ENCODE measurements at places on chromosomes 6 and 20. TPM values are rescaled to one million over a fixed set of nuclear protein-coding genes. Genes with fewer than 3 reads are reported as not detected.

- peaks cover 5% of the 10 kb centered on the region for H3K27me3 ChIP-seq
- no peaks in the 10 kb centered on the region for H3K4me1 ChIP-seq
- no peak overlapping the region for H3K27ac ChIP-seq
- DNase-seq: no peak
- H3K36me3 ChIP-seq: no peaks in the 10 kb centered on the region
Observed at GRCh38 chr6:53139841-53140413, 8.7 kb downstream of the GCM1 start.

DNA sequence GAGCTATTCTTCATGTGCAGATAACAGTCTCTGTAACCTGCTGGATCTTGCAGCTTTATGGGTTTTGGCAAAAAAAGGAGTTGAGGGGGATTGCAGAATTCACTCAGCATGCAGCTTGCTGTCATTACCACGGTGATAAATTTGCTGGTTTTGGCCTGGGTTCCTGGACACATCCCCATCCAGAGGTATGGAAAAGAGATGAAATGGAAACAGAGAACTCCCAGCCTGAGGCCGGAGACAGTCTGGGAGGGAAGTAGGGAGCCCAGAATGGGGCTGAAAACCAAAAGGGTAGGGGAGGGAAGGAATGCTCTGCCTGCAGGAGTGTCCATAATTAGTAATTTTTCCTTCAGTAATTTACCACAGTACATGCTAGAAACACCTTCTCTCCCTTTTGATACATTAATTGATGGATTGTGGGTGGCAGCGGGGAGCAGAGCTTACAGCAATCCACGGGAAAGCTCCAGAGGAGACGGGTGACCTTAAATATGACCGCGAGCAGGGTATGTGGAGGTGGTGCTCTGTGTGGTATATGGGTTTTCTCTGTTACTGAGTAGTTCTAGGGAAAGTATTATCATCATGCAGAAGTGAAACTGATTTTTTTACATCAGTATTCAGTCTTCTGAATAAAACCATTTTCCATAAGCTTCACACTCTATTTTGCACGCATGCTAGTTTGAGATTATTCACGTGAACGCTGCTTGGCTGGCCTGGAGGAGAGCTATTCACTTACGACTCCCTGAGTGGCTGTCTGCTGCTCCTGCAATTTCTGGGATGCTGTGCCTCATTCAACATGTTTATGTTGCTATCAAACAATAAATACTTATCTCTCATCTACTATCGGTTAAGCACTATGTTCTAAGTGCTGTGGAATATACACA lies 66.3 kb upstream of the KCNK16 start:
- H3K36me3 ChIP-seq: no peaks in the 10 kb centered on the region
- no peaks in the 10 kb centered on the region for H3K27me3 ChIP-seq
- no peak for DNase-seq
- H3K4me1 ChIP-seq: no peaks in the 10 kb centered on the region
- H3K27ac ChIP-seq: no peak overlapping the region

DNA sequence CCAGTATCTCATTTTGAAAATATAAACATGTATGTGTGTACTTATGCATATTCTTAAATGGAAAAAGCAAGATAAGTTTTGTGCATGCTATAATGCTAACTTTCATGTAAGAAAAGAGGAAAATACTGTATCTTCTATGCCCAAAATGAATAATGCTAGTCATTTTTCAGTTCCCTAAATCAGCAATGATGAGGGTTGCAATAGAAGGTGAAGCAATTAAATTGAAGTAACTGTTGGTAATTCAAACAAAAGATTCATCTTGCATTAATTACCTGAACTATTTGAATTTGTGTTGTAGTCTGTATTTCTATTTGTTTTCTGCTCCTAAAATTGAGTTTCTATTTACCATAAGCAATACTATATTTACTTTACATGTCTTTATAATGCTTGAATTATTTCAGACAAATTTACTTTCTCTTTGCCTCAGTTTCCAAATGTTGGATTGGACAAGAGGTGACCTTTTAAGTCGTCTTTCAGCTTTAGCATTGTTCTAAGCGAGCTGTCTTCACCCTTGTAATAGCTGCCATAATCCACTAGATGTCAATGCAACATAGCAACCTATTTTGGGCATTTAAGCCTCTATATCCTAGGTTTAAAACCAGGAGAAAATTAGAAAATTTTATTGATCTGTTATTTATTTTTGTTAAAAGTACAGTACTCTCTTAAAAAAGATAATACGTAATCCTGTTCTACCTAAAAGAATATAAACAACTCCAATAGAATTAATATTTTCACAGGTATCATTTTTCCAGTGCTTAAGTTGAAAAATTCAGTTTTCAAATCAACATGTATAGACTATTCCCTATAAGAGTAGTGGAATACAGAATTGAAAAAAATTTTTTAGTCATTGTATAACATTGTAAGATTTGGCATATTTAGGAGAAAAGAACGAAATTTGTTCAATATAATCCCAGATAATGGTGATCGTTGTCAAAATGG lies 52.3 kb upstream of the IFNGR1 start:
- H3K27me3 ChIP-seq: no peaks in the 10 kb centered on the region
- H3K36me3 ChIP-seq: no peaks in the 10 kb centered on the region
- H3K4me3 ChIP-seq: no peak overlapping the region
- no peak overlapping the region for H3K27ac ChIP-seq

- no peak overlapping the region for H3K4me3 ChIP-seq
- no peaks in the 10 kb centered on the region for H3K27me3 ChIP-seq
- H3K36me3 ChIP-seq: no peaks in the 10 kb centered on the region
Observed at GRCh38 chr6:56345376-56345995, 98.1 kb upstream of the COL21A1 start.

GRCh38 chr6:27547157-27548075 lies 74.5 kb upstream of the ZNF184 start:
- H3K4me1 ChIP-seq: no peaks in the 10 kb centered on the region
- H3K27me3 ChIP-seq: no peaks in the 10 kb centered on the region
- H3K27ac ChIP-seq: no peak overlapping the region
- DNase-seq: no peak
- peak overlapping the region; percentile 4 for H3K4me3 ChIP-seq

GRCh38 chr6:54445207-54445606 lies 137.0 kb downstream of the TINAG start:
- H3K4me1 ChIP-seq: no peaks in the 10 kb centered on the region
- H3K4me3 ChIP-seq: no peak overlapping the region
- H3K27ac ChIP-seq: no peak overlapping the region

- H3K4me1 ChIP-seq: peaks cover 6% of the 10 kb centered on the region
- peak; percentile 41 for DNase-seq
- no peak overlapping the region for H3K27ac ChIP-seq
- H3K36me3 ChIP-seq: no peaks in the 10 kb centered on the region
- no peak overlapping the region for H3K4me3 ChIP-seq
- peaks cover 9% of the 10 kb centered on the region for H3K27me3 ChIP-seq
Observed at GRCh38 chr6:89385156-89385667, 26.9 kb downstream of the RRAGD start.

Gene BTNL2
- total RNA-seq: not detected

Gene EYS
- not detected for total RNA-seq
